Subcutaneous adipose tissue (tissue), 4 donors: ENCODE measurements at places on chromosomes 4 and X. TPM values are rescaled to one million over a fixed set of nuclear protein-coding genes. Genes with fewer than 3 reads are reported as not detected.

SMIM10L2A gene
- 0.51 TPM for total RNA-seq

TEX13C gene
- total RNA-seq, result 0.22 TPM

ABHD18 gene
- 12.1 TPM for total RNA-seq

BEX1 gene
- total RNA-seq, result not detected

HMGN5 gene
- total RNA-seq, result 5.1 TPM

SCOC gene
- total RNA-seq, result 43.0 TPM

SLITRK2 gene
- 0.94 TPM for total RNA-seq

KIF4A gene
- total RNA-seq, result 0.16 TPM

DCAF8L2 gene
- not detected for total RNA-seq

AGTR2 gene
- not detected for total RNA-seq

SSX4B gene
- not detected for total RNA-seq

ZCCHC12 gene
- not detected for total RNA-seq

IL3RA gene
- 23.5 TPM for total RNA-seq

STK32B gene
- 1.5 TPM for total RNA-seq

HTR2C gene
- not detected for total RNA-seq

COMMD8 gene
- 18.5 TPM for total RNA-seq

BEND4 gene
- not detected for total RNA-seq

CRLF2 gene
- total RNA-seq, result 0.22 TPM

ZNF718 gene
- total RNA-seq, result 6.8 TPM

CXCL8 gene
- 14.5 TPM for total RNA-seq

HAND2 gene
- 12.1 TPM for total RNA-seq

SPANXD gene
- total RNA-seq, result not detected

CENPVL1 gene
- not detected for total RNA-seq

GLOD5 gene
- not detected for total RNA-seq

MAGEB1 gene
- not detected for total RNA-seq

TRO gene
- 4.4 TPM for total RNA-seq

PLP1 gene
- total RNA-seq, result 0.98 TPM

RHOH gene
- total RNA-seq, result 2.1 TPM

DSPP gene
- not detected for total RNA-seq

GATA1 gene
- total RNA-seq, result 0.34 TPM

CTAG2 gene
- total RNA-seq, result not detected

STPG2 gene
- total RNA-seq, result not detected

BEX3 gene
- total RNA-seq, result 71.4 TPM

SHROOM3 gene
- 0.38 TPM for total RNA-seq

SPANXN3 gene
- total RNA-seq, result not detected

CXCL11 gene
- total RNA-seq, result not detected

CT45A1 gene
- not detected for total RNA-seq

PNMA6F gene
- total RNA-seq, result not detected

PAGE5 gene
- total RNA-seq, result not detected

SOWAHD gene
- total RNA-seq, result 1.5 TPM

CT45A10 gene
- total RNA-seq, result not detected

LONRF3 gene
- 11.9 TPM for total RNA-seq

NLGN4X gene
- 1.2 TPM for total RNA-seq

CFAP47 gene
- not detected for total RNA-seq
